Right cardiac atrium (tissue), 5 donors: ENCODE measurements at places on chromosomes 2 and 18.

- DNase-seq: no peak
Measured at GRCh38 chr2:102588213-102588939, 31.0 kb upstream of the SLC9A2 start.

- peak; percentile 86 for DNase-seq
Measured at GRCh38 chr2:2057125-2057721, 273.9 kb downstream of the MYT1L start.

DNA sequence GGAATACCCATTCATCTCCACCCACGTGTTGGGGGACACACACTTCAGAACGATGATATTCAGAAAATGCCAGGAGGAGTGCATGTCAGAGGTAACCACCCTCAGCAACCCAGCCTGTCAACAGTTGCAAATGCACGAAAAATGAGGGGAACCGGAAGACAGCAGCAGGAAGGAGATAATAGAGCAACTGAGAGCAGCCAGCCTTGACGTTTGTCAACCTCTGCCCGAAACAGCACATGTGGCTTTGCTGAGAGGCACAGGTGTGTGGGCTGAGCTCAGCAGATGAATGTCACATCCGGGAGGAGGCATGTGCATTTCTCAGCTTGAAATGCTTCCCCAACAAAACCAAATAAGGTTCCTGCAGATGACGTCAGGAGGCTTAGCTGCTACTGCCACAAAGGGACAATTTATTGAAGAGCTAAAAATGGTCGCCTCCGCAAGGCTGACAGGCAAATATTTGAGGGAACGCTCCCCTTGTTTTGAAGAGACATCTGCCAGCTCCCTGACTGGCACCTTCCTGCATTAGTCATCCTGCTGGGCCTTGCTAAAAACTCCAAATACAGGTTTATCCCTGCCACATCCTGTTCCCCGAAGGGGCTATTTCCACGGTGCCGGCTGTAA lies 419.0 kb downstream of the NBAS start:
- no peak for DNase-seq

- no peak for DNase-seq
Measured at GRCh38 chr2:4718777-4719176, 973.4 kb upstream of the SOX11 start.

DNA sequence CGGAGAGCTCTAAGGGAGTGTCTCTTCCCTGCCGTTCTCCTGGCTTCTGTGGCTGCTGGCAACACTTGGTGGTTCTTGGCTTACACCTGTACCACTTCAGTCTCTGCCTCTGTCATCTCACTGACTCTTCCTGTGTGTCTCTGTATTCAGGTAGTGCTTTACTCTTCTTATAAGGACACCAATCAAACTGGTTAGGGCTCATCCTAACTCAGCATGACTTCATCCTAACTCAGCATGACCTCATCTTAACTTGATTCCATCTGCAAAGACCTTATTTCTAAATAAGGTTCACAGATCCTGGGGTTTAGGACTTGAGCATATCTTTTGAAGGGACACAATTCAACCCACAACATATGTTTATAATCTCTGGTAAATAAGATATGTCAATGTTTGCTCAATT lies 51.6 kb upstream of the DSEL start:
- DNase-seq: no peak

DNA sequence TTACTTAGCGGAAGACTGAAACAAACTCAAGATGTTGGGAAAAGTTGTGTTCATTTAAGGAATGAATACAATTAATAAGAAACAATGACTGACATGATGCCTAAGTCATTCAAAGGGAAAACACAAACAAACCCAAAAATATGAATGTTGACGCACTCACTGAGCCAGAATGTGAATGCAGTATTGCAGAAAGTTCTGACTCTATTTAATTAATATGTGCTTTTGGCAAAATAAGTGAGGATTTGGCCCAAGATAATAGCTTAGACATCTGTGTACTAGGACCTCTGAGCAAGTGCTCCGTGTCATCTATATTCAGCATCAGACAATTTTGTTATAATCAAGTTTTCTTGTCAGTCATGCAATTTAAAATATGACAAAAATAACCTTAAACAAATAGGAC lies 1138.8 kb upstream of the NXPH2 start:
- DNase-seq: no peak

DNA sequence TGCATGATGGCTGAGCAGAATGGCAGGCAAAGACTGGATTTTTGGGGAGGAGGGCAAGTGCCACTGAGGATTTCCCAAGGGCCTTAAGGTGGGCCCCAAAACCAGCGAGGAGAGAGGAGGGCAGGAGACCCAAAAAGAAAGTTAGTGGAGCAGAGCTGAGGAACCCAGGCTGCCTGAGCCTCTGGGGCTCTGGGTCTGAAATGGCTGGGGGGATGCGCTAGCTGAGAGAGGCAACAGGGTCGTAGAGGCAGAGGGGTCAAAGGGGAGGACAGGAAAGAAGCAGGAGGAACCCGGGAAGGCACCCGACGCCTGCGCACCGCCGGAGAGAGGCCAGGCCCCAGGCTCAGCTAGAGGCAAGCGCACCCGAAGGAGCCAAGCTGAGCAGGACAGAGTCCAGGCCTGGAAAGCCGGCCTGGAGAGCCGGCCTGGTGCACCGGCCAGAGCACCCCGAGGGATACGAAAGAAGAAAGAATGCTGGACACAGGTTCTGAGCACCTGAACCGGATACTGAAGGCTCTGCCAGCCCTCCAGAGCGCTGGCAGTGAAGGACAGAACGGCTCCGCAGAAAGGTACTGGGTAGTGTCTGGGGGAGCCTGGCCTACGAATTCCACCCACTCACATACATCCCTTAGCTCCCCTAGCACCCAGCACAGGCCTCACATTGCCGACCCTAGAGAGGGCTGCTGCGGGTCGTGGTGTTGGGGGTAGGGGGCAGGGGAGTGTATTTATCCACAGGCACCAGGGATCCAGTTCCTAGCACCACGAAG lies 39.5 kb upstream of the ATP6V1B1 start:
- no peak for DNase-seq

GRCh38 chr2:138502255-138503086 lies 901 bp downstream of the SPOPL start:
- no peak for DNase-seq

GRCh38 chr2:88955607-88956006 lies 264.1 kb downstream of the RPIA start:
- no peak for DNase-seq

DNA sequence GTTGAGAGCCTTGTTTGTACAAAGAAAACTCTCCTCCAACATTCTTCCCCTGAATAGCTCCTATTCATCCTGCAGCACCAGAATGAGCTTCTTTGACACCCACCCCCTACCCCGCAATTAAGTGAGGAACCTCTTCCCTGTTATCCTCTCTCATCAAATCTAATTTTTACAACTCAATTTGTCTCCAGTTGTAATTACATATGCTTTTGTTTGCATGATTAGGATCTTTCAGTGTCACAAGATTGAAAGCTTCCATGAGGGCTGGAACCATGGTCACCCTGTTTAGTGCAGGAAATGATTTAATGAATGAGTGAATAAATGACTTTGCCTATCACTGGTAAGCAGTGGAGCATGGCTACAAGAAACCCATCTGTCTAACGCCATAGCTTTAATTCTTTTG lies 334.6 kb upstream of the KLHL29 start:
- DNase-seq: no peak

DNA sequence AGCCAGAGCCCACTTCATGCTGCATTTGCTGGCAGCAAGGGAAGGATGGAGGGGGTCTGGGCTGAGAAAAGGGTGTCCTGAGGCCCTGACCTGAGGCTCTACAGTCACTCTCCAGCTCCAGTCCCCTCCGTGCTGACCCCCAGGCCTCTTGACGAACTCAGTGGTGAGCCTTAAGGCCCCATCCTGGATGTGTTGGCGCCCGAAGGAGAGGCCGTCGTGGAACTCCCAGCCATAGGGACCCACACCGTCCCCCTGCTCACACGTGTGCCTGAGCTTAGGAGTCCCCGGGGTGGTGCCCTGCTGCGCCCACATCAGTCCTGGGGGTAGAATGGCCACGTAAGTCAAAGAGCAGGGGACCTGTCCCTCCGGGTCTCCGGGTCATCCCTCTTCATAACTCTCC lies 776 bp downstream of the MOGS start:
- no peak for DNase-seq

GRCh38 chr2:171837736-171838135 lies 56.3 kb downstream of the SLC25A12 start:
- DNase-seq: no peak

- DNase-seq: no peak
Measured at GRCh38 chr18:61720496-61720895, 172.3 kb downstream of the RNF152 start.

DNA sequence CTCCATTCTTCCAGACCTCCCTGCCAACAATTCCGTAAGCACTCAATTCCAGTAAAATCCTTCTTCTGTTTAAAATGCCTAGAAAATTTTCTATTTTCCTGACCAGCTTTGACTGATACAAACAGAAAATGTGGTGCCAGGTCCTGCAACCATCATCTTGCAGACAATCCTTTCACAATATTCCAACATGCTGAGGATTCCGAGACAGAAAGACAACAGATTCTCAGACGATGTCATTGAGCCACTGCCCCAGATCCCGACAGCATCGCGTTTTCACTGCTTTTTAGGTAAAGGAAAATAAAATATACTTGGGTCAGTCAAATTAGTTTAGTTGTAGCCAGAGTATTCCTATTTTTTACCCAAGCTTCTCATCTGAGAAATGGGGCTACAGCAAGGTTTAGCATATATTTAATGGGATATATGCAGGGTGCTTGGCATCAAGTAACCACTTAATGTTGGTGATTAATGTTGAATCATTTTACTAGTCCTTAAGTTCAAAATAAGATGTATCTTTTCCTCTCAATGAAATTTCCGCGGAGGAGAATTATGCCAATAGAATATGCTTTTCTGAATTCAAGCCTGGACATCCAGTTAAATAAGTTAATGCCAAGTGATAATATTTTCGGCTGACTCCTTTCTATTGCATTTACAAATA lies 866.6 kb downstream of the SLC4A3 start:
- DNase-seq: no peak

DNA sequence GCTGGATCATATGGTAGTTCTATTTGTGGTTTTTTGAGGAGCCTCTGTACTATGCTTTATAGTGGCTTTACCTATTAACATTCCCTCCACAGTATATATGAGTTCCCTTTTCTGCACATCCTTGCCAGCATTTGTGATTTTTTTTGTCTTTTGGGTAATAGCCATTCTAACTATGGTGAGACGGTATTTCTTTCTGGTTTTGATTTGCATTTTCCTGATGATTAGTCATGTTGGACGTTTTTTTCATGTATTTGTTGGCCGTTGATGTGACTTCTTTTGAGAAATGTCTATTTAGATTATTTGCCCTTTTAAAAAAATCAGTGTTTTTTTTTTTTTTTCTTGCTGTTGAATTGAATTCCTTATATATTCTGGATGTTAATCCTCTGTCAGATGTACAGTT lies 31.1 kb downstream of the ACTR3 start:
- no peak for DNase-seq

- DNase-seq: no peak
Measured at GRCh38 chr2:181627545-181627944, 29.4 kb downstream of the CERKL start.

DNA sequence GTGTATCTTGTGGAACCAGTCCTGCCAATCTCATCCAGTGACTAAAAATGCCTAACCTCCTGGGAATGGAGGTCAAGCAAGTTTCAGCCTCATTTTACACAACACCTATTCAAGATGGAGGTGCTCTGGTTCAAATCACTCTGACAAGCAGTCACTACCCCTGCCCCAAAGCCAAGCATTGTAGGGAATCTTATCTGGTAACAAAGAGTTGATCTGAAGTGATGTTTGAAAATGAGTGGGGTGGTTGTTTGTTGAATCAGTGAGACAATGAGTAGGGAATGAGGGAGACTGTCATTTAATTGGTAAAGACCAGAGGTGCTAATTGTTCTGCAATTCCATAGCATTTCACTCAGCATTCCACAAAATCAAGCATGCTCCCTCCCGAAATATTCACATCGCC lies 132.0 kb downstream of the RND3 start:
- DNase-seq: no peak

- no peak for DNase-seq
Measured at GRCh38 chr2:120446236-120447126, 100.5 kb downstream of the INHBB start.

- peak; percentile 58 for DNase-seq
Measured at GRCh38 chr2:97868986-97869721, 126.6 kb downstream of the TMEM131 start.

- no peak for DNase-seq
Measured at GRCh38 chr2:42191285-42192009, 22.3 kb downstream of the EML4 start.

GRCh38 chr2:127670957-127671290 lies 4.4 kb downstream of the LIMS2 start:
- no peak for DNase-seq

DNA sequence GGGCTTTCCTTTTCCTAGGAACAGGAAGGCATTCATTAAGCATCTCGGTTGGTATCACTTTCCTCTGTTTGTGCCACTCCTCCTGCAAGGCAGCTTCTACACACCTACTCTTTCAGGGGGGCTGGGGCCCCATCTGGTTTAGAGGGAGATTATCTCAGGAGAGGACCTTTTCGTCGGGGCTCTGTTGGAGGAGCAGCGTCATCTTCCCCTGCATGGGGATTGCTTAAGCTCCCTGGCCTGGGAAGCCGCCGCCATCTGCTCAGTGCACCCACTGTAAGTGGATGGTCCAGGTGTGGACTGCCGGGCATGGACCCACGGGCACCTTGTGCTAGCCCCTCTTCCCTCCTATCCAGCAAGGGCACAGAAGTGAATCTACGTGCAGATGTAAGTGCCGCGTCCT lies 355.3 kb upstream of the SMIM21 start:
- no peak for DNase-seq

DNA sequence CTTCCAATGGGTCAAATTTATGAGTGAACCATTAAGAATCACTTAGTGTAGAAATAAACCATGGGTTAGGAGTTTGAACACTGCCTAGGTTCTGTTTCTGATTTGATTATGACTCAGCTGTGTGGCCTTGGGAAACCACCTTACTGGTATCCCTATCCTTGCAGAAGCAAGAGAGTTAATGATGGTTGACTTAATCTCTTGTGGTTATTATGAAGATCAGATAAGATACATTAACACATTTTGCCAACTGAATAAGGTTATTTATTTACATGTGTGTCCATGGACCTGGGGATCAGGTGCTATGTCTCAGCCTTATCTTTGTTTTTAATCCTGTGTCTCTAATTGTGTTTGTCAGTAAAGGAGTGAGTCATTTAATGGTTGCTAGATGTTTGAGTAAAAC lies 5.4 kb upstream of the KCNJ13 start:
- no peak for DNase-seq

DNA sequence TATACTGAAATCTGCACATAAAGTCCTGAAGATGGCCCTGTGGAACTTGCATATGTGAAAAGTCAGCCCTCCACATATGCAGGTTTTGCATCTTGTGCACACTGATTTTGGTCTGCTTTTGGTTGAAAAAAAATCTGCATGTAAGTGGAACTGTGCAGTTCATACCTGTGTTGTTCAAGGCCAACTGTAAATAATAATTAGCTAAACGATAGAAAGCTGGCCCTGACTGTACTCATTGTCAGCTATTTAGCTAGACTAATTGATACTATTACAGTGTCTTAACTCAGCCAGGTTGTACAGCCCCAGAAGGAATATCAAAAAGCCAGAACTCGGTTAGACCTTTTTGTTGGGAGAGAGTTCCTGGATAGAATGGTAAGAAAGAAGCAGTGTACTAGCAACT lies 54.5 kb downstream of the EHBP1 start:
- DNase-seq: no peak
